ENCODE measurements at places on chromosomes 12 and 14.

DNA sequence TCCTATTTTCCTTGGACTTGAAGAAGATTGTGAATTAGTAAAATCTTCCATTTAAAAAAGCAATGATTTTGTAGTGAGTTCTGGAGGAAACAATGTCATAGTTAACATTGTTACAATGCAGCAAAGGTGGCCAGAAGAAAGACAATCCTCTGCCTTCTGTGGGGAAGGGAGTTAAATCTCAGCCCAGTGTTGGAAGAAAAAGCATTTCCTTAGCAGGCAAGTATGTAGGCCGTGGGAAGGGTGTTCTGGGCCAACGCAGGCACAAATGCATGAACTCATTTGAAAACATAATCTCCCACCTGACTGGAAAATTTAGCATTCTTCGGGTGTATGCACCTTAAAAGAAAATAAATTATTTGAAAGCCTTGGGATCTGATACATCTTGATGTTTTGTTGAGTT, 258.6 kb downstream of the ADAMTS20 start:
- DNase-seq, result no peak

- no peak for DNase-seq
Measured at GRCh38 chr12:48510111-48510510, 15.3 kb upstream of the OR8S1 start.

DNA sequence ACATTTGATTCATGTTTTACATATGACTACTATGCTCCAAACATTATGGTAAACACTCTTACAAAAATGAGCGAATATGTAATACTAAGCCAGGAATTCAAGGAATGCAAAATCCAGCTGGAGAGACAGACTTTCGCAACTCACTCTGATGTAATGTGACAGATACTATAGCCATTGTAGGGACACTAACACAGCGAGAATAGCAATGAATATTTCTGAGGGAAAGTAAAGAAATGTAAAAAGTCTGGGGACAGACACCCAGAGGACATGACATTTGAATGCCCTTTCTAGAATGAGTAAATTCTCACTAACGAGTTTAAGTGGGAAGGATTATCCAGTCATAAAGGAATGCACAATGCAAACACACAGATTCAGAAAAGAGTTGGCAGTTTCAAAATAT, 121.9 kb downstream of the PIK3C2G start:
- no peak for DNase-seq

GRCh38 chr12:106910202-106910601, 45.5 kb upstream of the TMEM263 start:
- no peak for DNase-seq

- DNase-seq, result no peak
Measured at GRCh38 chr12:130338794-130339601, 1.3 kb downstream of the PIWIL1 start.

GRCh38 chr12:115840159-115840558, 437.3 kb downstream of the MED13L start:
- no peak for DNase-seq
